Amniotic stem cell (primary cell): ENCODE measurements at places on chromosomes 12 and 14.

GRCh38 chr12:6026998-6027397 lies 81.9 kb upstream of the ANO2 start:
- no peak for DNase-seq

GRCh38 chr14:51131516-51131915 lies 36.6 kb upstream of the TRIM9 start:
- no peak for DNase-seq

DNA sequence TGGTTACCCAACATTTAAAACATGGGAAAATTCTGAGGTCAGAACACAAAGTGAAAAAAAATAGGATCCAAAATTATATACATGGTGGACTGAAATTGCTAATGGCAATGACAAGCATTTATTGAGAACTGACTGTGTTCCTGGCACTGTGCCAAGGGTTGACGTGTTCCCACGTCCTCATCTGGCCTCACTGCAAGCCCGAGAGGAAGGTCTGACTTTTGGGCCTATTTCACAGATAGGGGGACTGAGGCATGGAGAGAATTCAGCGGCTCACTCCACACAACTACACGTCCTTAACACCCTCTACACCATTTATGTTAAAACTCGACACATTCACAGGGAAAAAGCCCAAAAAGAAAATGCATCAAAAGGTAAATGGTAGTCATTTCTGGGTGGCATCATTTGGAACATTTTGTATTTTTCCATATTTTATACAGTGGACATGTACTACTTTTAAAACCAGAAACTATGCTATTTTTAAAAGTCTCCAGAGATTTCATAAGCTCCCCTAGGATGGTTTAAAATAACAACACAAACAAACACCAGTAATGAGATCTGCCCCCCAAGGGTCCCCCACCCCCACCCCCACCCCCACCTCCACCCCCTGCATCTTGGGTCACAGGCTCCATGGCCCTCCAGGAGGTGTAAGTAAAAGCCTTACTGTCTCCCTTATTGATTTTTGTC lies 27.7 kb downstream of the CLMN start:
- DNase-seq: no peak

- no peak for DNase-seq
Observed at GRCh38 chr12:132190012-132190755, 45.9 kb downstream of the NOC4L start.

DNA sequence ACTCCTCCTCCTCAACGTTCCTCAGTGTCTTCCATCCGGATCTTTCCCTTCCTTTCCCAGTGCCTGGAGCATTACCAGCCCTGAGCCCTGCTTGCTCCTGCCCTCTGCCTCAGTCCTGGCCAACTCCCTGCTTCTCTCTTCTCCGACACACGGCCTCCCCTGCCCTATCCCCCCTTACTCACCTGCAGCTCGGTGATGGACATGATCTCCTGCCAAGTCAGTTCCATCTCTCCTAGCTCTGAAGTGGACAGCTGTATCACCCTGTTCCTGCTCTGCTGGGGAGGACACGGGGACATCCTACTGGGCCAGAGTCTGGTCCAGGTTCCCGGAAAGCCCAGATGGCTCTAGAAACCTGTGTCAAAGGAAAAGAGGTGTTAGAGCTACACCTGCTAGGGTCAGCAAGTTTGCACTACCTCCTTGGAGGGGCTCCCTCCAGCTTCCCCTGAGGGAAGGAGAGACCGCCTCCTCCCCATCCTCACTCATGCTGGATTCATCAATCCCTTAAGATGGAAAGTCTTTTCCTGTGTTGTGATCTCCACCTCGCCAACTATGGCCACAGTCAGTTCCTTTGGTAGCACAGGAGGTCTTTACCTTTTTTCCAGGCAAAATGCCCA lies 5.8 kb downstream of the NFE2 start:
- no peak for DNase-seq

DNA sequence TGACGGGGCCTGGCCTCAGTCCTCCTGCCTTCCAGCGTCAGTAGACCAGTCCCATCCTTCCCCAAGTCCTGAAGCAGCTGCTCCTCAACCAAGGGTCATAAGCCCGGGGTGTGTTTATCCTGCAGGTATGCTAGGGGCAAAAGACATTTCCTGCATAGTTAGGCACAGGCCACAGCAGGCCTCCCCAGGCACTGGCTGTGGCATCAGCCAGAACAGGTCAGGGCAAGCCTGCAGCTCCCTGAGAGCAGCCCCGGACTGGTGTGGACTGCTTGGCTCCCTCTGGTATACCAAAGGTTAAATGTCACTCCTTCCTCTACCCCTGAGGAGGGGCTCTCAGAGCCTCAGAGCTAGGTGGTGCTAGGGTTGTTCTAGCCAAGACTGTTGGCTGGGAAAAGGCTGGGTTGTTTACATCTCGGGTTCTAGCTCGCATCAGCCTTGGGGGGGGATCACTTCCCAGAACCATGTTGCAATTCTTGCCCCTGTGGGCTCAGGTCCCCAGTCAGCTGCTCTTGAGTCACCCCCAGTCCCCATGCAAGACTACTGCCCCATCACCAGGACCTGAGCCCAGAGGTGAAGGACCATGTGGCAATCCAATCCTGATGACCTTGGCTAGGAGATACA lies 2.9 kb downstream of the MMP14 start:
- DNase-seq: no peak

GRCh38 chr12:68374307-68374982 lies 42.3 kb upstream of the MDM1 start:
- DNase-seq: no peak

GRCh38 chr12:125092872-125093680 lies 27.8 kb downstream of the AACS start:
- DNase-seq: no peak

GRCh38 chr12:123815968-123816367 lies 53.9 kb downstream of the DNAH10 start:
- no peak for DNase-seq

GRCh38 chr14:68273413-68273812 lies 453.8 kb downstream of the RAD51B start:
- DNase-seq: no peak

DNA sequence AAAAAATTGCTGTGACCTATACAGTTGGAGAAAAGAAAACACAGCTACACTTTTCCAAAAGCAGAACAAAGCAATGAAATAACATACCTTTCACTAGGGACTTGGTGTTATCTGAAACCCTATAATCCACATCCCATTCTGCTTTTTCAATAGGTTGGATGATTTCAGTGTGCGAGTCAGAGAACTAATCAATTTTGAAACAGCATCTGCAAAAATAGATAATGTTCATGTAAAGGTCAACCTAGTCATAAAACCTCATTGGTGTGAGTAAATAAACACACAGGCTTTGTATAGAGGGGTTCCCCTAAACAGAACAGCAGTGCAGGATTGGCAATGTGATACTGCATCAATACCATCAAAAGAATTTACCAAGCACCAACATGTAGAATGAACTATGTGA lies 173.0 kb upstream of the G2E3 start:
- DNase-seq: no peak

- no peak for DNase-seq
Observed at GRCh38 chr12:18595412-18595811, 142.4 kb downstream of the PLCZ1 start.

DNA sequence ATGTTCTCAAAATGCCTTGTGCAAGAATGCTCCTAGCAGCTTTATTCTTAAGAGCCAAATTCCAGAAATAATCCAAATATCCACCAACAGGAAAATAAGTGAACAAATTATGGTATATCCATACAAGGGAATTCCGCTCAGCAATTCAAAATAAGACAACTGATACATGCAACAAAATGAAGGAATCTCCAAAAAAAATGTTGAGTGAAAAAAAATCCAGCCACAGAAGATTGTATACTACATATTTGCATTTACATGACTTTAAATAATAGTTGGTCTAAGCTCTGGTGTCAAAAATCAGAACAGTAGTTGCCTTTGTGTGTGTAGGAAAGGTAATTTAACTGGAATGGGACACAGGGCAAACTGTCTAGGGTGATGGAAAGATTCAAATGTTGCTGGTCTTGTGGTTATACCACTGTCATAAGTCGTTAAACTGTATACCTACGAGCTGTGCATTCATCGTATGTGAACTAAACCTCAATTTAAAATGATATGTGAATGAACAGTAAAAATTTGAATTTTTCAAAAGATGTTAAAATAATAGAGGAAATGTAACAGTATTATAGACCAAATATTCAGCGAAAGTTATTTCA lies 3.2 kb downstream of the CD69 start:
- no peak for DNase-seq

DNA sequence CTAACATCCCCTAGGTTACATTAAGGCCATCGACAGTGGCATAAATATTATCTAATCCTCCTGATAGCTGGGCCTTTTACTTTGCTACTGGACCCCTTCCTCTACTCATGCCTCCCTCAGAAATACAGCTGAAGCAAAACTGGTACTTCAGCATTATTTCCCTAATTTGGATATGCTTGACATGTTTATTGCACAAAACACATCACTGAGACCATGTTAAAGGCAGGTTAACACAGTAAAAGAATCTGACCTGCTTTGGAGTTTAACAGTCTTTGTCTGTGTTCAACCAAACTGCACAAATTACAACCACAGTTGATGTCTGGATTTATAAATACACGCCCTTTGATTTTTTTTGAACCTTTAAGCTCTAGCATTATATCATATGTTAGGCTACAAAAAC lies 156.6 kb downstream of the FOXA1 start:
- no peak for DNase-seq

- no peak for DNase-seq
Observed at GRCh38 chr14:101535232-101535631, 26.1 kb upstream of the DIO3 start.

- no peak for DNase-seq
Observed at GRCh38 chr12:538731-539539, 79.2 kb downstream of the B4GALNT3 start.

GRCh38 chr12:127619869-127620734 lies 646.9 kb upstream of the TMEM132C start:
- DNase-seq: no peak

DNA sequence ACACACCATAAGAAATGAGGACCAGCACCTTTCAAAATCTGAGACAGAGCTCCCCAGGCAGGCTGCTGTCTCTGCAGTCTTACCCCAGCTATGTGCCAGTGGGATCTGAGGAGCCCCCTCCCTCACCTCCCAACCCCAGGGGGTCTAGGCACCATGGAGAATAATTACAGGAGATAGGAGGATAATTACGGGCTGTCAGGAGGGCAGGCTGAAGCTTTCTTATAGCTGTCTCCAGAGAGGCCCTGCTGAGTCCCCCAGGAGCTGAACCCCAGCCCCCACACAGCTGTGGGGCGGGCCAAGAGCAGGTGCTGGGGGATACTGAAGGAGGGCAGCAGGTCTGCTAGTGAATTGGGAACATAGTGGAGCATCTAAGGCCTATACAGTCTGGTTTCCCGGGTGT lies 6.8 kb downstream of the CPNE6 start:
- DNase-seq: no peak

DNA sequence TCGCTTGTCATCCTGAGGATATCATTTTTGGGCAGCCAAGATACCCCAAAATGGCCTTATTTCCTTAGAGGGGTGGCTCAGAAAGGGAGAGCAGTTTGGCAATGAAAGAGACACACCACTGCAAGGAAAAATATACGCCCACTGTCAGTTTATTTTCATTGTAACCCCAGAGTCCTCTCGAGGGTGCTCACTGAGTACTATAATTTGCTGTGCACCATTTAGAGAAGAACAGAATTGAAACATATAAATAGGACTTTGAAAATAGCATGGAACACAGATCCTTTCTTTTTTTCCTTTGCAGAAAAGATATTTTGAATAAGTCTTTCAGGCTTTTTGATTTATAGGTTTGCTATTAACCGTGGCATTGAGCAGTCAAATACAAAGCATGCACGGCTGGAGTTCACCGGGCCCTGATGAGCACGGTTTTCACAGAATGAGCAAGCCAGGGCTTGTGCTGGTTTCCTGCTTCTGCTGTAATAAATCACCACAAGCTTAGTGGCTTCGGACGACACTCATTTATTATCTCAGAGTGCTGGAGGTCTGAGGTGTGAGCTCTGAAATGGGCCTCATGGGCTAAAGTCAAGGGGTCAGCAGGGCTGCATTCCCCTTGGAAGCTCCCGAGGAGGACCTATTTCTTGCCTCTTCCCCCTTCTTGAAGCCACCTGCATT lies 152.3 kb downstream of the ZNF664 start:
- DNase-seq: no peak

- no peak for DNase-seq
Observed at GRCh38 chr12:46110928-46111699, 120.7 kb upstream of the SCAF11 start.

- DNase-seq: no peak
Observed at GRCh38 chr12:116406529-116406928, 129.0 kb upstream of the MED13L start.

- DNase-seq: no peak
Observed at GRCh38 chr12:76711241-76711640, 52.7 kb upstream of the ZDHHC17 start.

DNA sequence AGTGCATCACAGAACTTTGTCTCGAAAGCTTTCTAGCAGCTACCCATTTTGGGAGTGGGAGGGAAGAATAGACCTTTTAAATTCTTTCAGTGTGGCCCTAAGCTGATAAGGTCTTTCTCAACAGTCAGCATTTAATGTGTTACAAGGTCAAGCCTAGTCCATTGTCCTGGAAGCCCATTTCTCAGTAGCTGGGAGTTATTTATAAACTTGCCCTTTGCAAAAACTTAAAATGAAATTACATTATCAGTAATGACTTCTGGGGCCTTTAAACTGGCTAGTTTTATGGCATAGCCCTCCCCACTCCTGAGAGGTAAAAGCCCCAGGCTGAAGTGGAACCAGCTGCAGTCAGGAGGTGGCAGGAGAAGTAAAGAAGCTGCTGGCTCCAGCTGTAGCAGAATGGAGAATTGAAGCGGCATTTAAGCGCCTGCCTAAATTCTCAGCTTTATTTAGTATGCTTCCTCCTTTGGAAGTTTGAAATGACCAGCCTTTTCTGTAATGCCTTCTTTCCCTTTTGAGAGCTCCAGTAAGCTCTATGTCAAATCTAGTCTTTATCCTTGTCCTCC lies 12.4 kb downstream of the COPZ1 start:
- no peak for DNase-seq

DNA sequence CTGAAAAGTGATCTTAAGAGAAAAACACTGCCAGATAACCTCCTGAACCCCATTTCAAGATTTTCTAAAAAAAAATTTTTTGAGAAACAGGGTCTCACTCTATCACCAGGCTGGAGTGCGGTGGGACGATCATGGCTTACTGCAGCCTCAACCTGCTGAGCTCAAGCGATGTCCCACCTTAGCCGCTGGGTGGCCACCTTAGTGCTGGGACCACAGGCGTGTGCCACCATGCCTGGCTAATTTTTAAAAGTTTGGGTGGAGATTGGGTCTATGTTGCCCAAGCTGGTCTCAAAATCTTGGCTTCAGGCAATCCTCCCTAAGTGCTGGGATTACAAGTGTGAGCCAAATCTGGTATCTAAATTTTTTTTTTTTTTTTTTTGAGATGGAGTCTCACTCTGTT lies 3.4 kb downstream of the PNMA1 start:
- DNase-seq: no peak

- DNase-seq: no peak
Observed at GRCh38 chr14:102138961-102139285, 774 bp upstream of the WDR20 start.

GRCh38 chr14:60563113-60563512 lies 54.2 kb downstream of the SIX6 start:
- DNase-seq: no peak

DNA sequence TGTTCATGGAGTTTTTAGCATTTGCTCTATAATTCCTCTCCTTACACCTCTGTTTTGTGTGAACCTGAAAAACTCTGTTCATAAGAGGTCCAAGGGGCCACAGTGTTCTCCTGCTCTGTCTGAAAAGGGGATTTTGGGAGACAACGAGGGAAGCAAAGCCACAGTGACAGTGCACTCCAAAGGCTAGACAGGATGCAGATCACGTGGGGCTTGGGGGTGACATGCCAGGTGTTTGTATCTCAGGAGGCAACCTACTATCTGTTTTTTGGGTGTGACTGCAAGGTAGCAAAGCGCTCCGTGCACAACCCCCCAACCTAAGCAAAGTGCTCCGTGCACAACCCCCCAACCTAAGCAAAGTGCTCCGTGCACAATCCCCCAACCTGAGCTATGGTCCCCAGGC lies 5.1 kb upstream of the CHD4 start:
- DNase-seq: no peak
